ENCODE measurements at places on chromosomes 11 and 22.
A peak's percentile ranks its signal among the peaks of the same experiment; 100 is the strongest.

- no peak for DNase-seq
Measured at GRCh38 chr11:74725701-74726100, 5.5 kb downstream of the CHRDL2 start.

DNA sequence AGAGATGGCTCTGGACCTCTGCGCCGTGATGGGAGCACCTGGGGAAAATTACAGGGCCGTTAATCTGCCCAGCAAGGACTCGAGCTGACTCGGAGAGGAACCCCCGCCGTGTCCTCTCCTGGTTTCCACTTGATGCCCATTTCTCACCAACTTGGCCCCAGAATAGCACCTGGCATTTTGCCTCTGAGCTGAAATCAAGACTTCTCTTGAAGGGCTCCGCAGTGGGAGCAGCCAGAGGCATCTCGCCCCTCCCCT lies 19.0 kb upstream of the CABP7 start:
- DNase-seq = no peak

DNA sequence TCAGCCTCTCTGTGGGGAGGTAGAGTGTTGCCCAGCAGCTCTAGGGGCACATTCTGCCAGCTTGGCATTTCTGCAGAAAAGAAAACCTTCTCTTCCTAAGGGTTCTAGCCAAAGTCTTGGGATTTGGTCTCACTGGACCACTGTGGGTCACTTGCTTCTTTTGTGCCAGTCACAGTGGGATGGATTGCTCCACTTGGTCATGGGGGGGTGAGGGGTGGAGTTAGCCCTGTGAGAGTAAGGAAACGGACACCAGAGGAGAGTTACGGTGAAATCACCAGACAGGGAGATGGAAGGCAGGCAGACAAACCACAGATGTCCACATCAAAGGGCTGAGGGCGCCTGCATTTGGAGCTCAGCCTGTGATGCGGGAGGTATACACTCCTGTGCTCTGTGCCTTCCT lies 10.8 kb downstream of the SGSM1 start:
- no peak for DNase-seq

- DNase-seq = no peak
Measured at GRCh38 chr11:35274909-35275785, 136.2 kb downstream of the CD44 start.

GRCh38 chr11:86460461-86461385 lies 86.0 kb downstream of the CCDC81 start:
- no peak for DNase-seq

- DNase-seq = no peak
Measured at GRCh38 chr11:91796999-91797398, 427.6 kb upstream of the FAT3 start.

DNA sequence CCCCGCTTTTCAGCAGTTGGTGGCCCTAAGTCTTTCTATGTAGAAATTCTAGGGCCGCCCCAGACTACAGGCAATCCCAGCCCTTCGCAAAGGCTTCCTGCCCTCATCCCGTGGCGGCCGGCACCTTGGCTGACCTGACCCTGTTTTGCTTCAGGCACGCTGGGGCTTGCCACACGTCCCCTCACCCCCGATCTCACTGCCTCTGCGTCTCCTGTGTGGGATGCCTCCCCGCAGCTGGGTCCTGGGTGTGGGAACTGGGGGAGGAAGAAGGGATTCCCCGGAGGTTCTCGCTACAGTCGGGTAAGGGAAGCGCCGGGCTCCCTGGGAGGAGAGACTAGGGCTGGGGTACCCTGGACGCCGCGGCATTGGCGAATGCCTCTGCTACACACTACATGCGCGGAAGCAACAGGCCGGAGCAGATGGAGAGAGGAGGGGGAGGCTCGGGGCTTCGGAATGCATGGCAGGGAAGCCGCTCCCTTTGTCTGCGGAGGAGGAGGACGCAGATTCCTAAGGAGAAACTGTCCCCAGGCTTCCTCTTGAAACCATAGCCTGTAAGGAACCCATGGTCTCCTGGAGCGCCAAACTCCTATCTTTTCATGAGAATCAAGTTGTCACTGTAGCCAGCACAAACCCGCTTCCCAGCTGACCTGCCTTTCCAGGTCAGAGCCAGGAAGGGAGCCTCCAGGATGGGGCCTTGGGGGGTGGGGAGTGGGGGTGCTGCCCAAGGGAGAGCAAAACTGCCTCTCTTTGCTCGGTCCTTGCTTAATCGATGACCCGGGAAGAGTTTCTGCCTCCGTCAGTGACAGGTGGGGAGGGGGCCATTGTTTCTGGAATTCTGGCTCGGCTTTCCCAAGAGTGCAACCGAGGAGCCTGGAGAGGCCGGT lies 1.4 kb downstream of the DTX4 start:
- no peak for DNase-seq

DNA sequence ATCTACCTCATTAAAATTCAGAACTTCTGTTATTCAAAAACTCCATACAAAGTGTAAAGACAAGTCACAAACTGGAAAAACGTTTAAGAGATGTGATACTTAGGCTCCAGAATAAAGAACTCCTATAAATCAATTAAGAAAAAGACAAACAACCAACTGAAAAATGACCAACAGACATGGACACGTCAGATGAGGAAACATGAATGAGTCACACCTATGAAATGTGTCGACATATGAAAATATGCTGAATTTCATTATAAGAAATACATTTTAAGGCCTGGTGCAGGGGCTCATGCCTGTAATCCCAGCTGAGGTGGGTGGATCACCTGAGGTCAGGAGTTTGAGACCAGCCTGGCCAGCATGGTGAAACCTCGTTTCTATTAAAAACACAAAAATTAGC lies 78.7 kb downstream of the ENTHD1 start:
- DNase-seq = no peak

- no peak for DNase-seq
Measured at GRCh38 chr11:120562806-120563425, 51.4 kb downstream of the GRIK4 start.

DNA sequence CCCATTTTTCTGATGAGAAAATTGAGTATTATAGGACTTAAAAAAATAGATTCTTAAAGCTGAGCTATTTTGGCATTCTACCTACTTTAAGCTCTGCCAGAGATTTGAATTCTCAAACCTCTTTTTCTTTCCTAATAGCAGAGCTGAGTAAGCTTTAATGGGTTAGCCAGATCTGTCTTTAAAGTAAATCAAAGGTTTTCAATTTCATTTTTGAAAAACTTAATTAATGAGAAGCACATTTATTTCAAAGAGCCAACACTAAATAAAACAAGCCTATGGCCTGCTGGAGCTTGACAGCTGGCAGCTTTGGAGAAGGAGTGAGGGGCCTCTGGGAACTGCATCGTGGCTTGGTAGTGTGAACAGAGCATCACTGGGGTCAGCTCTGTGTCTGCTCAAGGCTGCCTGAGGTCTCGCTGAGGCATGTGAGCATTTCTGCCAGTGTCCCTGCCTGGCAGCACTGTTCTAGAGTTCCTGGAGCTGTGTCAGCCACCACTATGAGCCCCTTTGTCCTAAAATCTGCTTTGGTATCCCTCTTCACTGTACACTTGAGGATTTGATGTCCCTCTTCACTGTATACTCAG lies 50.4 kb upstream of the PRSS23 start:
- no peak for DNase-seq

DNA sequence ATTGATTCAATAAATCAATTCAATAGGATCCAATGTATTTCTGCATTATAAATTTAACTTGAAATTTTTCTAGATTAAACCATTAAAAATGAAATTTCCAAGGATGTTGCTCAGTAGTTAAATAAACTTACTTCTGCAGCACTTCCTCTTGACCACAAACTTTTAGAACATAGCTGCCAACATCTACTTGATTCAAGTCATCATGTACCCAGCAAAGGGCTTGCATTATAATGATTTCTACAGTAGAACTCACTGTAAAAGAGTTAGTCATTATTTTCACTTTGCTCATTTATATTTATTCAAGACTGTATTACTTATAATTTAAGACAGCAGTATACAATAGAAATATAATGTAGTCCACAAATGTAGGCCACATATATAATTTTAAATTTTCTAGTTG lies 59.2 kb downstream of the PIK3C2A start:
- DNase-seq = no peak

- no peak for DNase-seq
Measured at GRCh38 chr11:64231546-64231945, 1.2 kb downstream of the DNAJC4 start.

DNA sequence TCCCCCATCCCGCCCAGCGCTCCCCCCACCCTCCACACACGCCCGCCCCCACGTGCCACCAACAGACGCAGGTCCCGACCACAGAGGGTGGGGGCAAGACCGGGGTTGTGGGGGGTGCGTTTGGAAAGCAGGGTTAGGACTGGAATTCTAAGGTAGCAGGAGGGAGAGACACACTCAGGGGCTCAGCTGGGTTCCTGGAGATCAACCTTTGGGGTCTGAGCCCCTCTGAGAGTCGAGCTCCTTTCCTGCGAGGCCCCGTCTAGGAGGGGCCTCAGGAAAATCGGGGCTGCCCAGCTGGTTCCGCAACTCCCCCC lies 429 bp downstream of the PGGHG start:
- no peak for DNase-seq

DNA sequence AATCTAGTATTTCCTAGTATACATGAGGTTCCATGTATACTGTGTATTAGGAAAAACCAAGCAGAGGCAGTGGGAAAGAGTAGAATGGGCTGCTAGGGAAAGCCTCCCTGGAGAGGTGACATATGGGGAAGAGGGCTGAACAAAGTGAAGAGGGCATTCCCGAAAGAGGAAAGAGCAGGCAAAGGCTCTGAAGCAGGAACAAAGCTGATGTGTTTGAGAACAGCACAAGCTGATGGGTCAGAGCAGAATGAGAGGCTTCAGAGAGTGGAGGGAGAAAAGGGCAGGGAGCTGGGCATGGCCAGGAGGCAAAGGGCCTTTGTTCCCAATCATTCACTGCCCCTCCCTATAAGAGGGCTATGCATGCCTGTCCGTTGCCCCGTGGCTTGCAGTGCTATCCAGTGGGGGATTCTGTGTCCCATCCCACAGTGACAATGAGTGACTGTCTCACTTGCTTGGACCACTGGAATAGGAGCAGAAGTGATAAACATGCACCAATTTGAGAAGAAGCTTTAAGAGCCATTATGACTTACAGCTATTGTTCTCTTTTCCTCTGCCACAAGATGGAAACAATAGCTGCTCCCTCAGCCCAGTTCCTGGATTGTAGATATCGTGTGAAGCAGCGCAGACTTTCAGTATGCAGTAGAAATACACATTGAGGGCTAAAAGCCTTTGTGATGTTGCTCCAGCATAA lies 39.6 kb downstream of the GALNT18 start:
- no peak for DNase-seq

GRCh38 chr11:116851626-116852025 lies 14.2 kb upstream of the APOA1 start:
- DNase-seq = no peak

DNA sequence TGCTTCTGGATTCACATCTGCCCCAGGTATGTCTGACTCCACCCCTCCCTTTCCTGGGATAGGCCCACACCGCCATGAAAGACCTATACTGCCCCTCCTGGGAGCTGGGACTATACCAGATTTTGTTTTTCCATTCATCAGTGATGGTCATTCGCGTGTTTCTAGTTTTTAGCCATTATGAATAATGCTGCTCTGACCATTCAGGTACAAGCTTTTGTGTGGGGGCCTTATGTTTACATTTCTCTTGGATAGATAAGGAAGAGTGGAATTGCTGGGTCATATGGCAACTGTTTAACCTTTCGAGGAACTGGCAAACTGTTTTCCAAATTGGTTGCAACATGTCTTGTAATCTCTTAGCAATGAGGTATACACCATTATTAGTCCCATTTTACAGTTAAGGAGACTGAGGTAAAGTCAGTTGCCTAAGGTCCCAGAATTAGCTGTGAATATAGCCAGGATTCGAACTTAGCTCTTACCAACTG lies 1.2 kb upstream of the TBC1D10A start:
- no peak for DNase-seq

DNA sequence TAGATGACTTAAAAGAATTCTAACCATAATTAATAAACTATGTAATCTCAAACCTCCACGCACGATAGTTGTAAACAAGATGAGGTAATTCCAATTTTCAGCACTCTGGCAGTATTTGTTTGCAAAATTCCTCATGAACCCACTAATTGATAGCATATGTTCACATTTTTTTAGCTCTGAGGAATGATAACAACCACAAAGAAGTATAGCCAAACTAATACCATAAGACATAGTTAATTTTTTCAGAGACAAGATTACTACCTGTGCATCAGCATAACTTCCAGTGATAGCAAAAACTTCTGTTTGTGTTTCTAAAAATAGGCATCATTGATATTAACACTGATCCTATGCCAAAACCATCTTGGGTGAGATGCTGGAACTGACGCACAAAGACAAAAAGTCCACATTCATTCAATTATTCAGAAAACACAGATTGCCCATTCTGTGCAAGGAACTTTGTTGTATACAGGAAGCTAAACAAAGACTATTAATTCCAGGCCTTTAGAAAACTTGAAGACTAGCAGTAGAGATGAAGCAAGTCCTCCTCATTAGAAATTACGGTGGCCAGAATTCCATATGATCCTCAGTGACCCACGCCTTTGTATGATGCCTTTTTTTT lies 57.7 kb downstream of the PDGFD start:
- no peak for DNase-seq

DNA sequence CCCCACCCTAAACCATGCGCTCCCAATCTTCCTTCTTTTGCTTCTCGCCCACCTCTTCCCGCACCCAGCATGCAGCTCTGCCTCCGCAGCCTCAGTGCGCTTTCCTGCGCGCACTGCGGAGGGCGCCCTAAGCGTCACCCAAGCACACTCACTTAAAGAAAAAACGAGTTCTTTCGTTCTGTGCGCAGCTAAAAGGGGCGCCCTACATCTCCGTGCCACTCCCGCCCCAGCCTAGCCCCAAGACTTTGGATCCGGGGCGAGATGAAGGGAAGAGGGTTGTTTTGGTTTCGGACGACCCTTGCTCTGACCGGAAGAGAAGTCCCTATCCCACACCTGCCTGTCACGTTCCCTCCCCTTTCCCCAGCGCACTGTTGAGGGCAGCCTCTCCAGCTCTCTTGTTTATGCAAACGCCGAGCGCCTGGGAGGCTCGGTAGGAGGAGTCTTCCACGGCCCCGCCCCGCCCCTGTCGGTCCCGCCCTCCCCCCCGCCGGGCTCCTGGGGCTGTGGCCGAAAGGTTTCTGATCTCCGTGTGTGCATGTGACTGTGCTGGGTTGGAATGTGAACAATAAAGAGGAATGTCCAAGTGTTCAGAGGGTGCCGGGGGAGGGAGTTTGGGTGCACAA lies 5.3 kb downstream of the VSIG2 start:
- peak; percentile 69 for DNase-seq

DNA sequence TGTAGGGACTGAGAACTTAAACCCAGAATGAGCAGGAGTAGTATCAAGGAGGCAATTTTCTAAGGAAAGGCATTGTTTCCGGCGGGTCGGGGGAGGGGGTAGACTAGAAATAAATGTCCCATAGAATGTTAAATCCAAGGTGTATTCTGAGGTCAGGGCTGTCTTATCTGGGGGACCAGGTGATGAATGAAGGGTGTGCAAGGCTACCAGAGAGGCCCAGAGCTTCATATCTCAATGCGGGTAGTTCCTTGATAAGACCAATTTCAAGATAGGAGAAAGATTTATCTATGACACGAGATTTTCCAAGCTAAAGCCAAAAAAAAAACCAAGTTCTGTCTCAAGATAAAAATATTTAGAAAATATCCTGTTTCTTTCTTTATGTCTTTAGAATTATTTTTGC lies 8.3 kb upstream of the RCE1 start:
- DNase-seq = no peak

- no peak for DNase-seq
Measured at GRCh38 chr11:104328512-104328907, 164.6 kb upstream of the PDGFD start.

All from hematopoietic multipotent progenitor cell treated with erythropoietin and hydrocortisone succinate and interleukin-3 and kit ligand, for 15 days (in vitro differentiated cells).